ENCODE measurements at places on chromosomes 7 and 10. TPM values are rescaled to one million over a fixed set of nuclear protein-coding genes. Genes with fewer than 3 reads are reported as not detected.

EGFR gene
- 11.0 TPM for polyA plus RNA-seq

GRCh38 chr7:158165711-158166110 lies 421.9 kb downstream of the PTPRN2 start:
- no peak for DNase-seq

GIMAP5 gene
- polyA plus RNA-seq = 13.6 TPM

DNA sequence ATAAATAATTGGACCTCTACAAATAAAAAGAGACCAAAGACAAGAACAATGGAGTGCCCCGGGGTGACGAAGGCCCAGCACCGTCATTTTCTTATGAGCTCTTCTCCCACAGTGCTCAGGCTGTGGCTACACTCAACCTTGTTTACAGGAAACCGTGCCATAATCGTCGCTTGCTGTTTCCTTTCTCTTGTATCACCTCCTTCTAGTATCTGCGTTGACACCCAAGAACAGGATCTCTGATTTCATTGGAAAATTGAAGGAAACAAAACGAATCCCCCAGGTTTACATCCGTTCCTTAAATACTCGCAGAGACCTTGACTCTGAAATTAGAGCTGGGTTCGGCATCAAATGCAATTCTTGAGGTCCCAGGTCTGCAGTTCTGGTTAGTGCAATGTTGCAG lies 1.7 kb upstream of the IGFBP3 start:
- no peak for DNase-seq

DNA sequence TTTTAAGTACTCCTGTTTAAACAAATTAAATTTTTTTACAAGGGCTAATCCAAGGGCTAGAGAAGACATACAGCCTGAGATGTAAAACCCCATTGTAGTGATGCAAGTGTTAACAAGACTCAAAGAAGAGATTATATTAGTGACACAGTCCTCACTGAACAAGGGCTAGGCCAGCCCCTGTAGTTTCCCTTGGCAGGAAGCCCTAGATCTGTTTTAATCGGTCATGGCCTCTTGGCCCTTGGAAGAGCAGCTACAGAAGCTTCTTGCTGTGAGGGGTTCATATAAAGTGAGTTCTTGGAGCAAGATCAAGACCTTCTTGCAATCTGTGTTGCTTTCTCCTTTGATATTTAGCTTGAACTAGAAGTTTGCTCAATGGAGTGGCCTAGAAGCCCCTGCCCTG lies 1339.4 kb downstream of the XPNPEP1 start:
- no peak for DNase-seq

- DNase-seq = no peak
Measured at GRCh38 chr7:17611611-17612010, 313.2 kb downstream of the AHR start.

DNA sequence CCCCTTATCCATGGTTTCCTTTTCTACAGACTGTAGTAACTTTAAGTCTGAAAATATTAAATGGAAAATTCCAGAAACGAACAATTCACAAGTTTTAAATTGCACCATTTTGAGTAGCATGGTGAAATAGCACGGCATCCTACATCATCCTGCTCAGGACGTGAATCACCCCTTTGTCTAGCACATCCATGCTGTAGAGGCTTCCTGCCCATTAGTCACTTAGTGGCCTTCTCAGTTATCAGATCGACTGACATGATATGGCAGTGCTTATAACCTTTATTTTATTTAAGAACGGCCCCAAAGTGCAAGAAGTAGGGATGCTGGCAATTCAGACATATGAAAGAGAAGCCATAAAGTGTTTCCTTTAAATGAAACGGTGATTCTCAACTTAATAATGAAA lies 82.7 kb downstream of the CPXM2 start:
- no peak for DNase-seq

Measured in testis (tissue), 5 donors.